ENCODE measurements at places on chromosomes 4 and X. TPM values are rescaled to one million over a fixed set of nuclear protein-coding genes. Genes with fewer than 3 reads are reported as not detected.

Gene LINC00632
- 4.7 TPM for total RNA-seq

Gene LRCH2
- total RNA-seq, result not detected

Gene DRP2
- total RNA-seq, result 0.10 TPM

Gene PRSS12
- not detected for total RNA-seq

Gene SNCA
- 0.45 TPM for total RNA-seq

Gene TCEAL6
- not detected for total RNA-seq

Gene CXCL3
- total RNA-seq, result 1.5 TPM

Gene UGT2B15
- not detected for total RNA-seq

Gene MND1
- not detected for total RNA-seq

Gene GPC3
- total RNA-seq, result 0.20 TPM

Gene MAGEA8
- total RNA-seq, result not detected

Gene AKAP4
- not detected for total RNA-seq

Gene TASL
- total RNA-seq, result 2.3 TPM

Gene TRPC5OS
- total RNA-seq, result not detected
